Inflammatory macrophage treated with lipopolysaccharide for 1 hour (primary cell): ENCODE measurements at places on chromosomes 1 and 21.

- no peak for DNase-seq
Observed at GRCh38 chr1:19065526-19066247, 109.2 kb upstream of the IFFO2 start.

DNA sequence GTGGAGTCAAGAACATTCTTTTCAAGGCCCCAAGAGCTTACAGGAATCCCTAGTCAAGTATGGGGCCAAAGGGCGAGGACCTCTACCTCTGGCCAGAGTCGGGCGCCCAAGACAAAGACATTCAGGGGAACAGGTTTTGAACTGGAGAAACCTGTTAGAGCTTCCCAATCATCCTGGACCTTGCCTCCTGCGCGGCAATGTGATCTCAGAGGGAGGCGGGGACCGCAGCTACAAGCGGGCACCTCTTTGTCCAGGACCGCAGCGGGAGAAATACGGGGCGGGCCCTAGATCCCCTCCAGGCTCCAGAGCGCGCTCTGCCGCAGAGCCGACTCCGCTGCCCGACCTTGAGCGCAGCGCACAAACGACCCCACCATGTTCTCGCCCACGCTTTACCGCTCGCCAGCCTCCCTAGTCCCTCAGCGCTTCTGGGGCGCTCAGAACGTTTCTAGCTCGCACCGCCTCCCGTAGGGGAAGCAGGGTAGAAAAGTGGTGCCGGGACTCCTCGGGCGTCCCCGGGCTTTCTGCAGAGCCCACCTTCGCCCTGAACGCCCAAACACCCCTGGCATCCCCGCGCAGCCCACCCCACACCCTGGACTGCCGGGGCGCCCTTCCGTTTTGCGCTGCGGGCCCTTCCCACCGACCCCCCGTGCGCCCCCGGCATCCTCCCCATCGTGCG lies 28.1 kb downstream of the RABIF start:
- no peak for DNase-seq

- DNase-seq = no peak
Observed at GRCh38 chr1:206835186-206835585, 30.2 kb upstream of the IL20 start.

- DNase-seq = no peak
Observed at GRCh38 chr1:215583185-215583749, 16.2 kb downstream of the KCTD3 start.

DNA sequence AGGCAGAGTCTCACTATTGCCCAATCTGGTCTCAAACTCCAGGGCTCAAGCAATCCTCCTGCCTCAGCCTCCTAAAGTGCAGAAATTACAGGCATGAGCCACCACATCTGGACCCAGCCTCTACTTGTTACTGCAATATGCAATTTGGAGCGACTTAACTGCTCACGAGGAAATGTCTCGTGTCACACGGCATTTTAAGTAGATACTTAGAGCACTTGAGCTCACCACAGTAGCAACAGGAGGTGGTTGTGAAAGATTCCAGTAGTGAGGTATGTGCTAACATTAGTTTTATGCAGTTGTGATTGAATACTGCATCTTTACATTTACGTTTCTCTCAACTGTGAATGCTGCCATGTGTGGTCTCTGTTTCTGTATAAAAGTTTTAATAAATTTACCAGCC lies 5.8 kb upstream of the NDUFV3 start:
- no peak for DNase-seq

- no peak for DNase-seq
Observed at GRCh38 chr1:46767649-46768282, 31.1 kb upstream of the CYP4B1 start.

DNA sequence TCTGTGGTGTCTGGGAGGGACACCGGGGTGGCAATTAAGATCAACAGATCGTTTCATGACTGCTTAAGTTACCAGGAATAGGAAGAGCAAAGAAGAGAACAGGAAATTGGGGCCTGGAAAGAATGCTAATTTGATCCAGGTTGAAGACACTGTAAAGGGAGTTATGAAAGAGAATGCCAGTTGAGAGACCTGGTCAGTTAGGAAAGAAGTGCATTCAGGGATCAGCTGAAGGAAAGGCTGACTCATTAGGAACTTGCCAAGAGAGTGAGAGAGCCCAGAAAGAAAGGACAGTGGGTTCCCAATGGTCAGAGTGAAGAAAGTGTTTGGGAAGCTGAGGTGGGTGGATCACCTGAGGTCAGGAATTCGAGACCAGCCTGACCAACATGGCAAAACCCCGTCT lies 119.6 kb downstream of the UBE2U start:
- no peak for DNase-seq

DNA sequence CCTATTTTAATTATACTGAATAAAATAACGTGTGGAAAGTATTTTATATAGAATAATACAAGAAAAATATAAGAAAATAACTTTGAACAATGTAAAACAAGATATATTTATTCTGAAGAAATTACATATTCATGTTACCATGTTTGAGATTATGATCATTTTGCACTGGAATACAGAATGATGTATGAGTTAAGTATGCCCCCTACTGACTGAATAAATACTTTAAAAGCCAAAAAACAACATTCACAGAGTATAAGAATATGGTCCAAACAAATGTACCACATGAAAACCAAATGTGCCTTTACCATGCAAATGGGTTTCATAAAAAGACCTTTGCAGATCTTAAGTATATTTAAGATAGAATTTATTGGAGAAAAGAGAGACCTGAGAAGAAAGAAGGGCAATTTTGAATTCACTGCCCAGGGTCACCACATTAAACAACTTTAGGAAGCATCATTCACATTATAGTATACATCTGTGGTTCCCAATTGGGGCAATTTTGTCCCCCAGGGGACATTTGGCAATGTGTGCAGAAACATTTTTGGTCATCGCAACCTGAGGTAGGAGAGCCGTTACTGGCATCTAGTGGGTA lies 136.6 kb upstream of the GFI1 start:
- DNase-seq = peak; percentile 28

DNA sequence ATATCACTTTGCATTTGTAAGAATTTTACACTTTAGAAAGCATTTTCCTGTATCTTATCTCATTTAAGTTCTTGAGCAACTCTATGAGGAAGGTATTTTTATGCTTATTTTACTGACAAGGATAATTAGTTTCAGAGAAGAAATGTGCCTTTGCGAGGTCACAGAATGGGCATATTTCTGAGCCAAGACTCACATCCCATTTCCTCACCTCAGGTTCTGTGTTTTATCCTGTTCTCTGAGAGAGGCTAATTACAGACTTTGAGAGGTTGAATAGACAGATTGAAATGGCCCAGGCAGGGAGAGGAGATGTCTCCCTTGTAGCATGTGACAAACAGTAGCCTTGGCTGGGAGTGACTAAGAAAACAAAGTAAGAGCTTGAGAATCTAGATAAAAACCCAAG lies 39.1 kb upstream of the ZC3H11B start:
- DNase-seq = no peak

- DNase-seq = peak; percentile 80
Observed at GRCh38 chr1:26692211-26692792, 3.5 kb upstream of the ARID1A start.

DNA sequence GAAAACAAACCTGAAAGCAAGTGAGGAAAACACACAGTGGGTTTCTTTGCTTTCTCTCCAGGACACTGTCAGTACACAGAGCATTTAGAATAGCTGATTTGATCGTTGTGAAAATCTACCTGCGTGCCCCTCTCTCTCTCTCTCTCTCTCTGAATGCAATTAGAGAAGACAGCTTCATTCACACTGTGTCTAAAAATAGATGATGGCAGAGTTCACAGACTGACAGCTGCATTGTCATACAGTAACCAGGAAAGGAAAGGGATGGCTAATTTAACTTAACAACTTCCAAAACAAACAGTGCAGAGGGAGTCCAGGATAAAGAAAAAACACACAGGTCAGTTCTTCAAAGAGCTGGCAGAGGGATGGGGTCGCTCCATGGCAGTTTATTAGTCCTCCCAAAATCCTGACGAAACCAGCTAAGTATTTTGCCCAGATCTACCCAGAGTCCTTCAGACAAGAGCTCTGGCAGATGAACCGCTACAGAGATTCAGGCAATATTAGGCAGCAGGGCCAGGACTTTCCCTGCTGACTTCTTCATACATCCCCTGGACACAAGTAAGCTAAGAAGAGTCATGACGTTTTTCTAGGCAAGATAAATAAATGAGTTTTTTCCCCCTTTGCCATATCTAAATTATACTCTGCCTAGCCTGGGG lies 58.9 kb downstream of the WLS start:
- no peak for DNase-seq

DNA sequence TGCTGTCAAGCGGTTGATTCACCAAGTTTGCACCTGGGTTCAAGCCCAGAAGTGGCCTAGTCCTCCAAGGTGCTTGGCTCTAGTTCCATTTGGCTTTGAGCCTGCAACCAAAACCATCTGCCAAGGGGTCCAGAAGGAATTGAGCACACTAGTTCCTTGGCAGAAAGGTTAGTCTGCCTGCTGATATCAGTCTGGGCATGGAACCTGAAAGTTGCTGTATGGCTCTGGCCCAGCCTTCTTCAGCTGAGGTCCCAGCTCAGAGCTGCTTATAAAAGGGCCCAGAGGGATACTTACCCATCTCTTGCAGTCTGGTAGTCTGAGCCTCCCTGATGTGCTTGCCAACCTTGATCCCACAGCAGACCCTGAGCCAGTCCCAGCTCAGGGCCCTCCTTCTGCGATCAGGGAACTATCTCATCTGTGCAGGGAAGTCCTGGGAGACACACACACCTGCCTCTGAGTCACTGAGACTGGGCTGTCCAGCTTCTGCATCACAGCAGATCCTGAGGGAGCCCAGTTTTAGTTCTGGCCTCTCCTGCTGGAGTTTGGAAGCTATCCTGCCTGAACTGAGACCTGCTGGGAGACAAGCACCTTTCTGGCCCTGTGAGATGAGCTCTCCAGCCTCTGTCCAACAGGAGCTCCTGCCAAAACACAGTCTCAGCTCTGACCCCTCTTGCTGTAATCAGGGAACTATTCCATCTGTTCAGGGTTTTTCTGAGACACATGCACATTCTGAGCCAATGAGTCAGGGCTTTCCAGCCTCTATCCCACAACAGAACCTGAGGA lies 75.8 kb downstream of the CTH start:
- DNase-seq = no peak

GRCh38 chr1:3588395-3588794 lies 22.9 kb downstream of the MEGF6 start:
- no peak for DNase-seq

DNA sequence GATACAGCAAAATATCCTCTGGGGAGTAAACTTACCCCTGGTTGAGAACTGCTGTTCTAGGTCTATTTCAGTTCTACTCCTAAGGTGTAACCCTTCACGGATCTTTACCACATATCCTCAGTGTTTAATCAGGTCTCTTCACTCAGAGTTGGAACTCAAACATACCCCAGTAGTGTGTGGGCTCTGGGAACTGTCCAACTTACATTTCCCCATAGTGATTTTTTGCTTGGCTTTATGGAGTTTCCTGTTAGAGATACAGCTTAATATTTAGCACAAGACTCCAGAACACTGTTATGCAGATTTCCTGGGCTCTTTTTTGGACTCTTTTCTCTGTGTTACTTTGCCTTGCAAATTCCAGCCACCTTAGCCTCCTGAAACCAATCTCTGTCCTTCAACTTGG lies 26.7 kb upstream of the LIN9 start:
- DNase-seq = no peak

- no peak for DNase-seq
Observed at GRCh38 chr1:243732637-243733036, 117.4 kb downstream of the AKT3 start.

DNA sequence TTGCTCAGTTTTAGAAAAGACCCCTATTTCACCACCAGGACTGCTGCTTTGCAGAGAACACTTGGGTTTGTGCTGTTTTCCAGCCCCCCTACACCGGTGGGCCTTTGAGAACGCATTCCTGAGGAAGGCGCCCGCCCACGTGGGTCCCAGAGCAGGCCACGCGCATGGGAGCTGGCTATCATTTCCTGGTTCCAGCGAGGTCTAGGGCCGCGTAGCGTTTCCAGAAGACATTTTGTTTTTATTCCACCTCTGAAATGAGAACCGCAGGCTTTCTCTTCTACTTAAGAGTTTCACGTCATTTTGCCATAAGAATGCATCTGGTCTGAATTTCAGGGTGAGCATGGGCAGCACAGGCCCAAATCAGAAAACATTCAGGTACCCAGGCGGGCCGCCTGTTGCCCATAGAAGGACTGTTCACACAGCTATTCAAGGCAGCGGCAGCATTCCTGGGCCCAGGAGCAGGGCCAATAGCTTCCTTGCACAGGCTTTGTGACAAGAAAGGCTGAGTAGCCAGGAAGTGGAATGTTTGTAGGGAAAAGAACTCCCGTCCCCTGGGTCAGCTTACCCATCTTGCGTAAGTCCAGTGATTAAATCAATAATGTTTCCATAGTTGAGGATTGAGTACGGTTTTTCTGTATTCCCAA lies 1.4 kb upstream of the KLHL21 start:
- no peak for DNase-seq

DNA sequence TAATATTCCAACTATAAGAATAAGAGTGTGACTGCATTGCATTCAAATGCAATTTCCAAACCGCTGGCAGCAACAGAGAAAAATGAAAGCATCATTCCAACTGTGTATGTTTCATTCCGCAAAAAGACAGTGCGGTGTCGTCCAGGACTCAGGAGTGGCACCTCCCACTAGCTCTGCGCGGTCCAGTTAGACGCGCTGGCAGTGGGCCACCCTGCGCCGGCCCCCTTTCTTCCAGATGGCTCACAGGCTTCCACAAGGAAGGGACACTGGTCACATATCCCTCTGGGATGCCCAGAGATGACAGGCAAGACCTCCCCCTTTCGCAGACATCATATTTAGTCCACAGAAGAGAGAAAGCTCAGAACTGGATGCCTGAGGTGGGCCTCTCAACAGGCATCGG lies 11.9 kb downstream of the WRAP73 start:
- no peak for DNase-seq

GRCh38 chr1:83883979-83884378 lies 115.0 kb downstream of the TTLL7 start:
- no peak for DNase-seq
